Thymus (tissue), 14 donors: ENCODE measurements at places on chromosomes 5 and 9. TPM values are rescaled to one million over a fixed set of nuclear protein-coding genes. Genes with fewer than 3 reads are reported as not detected.

The WDR31 gene
- total RNA-seq = 0.76 TPM

The FBN2 gene
- total RNA-seq = 5.5 TPM

The RLN2 gene
- 5.2 TPM for total RNA-seq

The JAKMIP2 gene
- total RNA-seq = 10.3 TPM

The BHMT gene
- total RNA-seq = 0.14 TPM

- no peak for DNase-seq
- H3K4me3 ChIP-seq = no peak overlapping the region
- peaks cover 85% of the 10 kb centered on the region for H3K36me3 ChIP-seq
Observed at GRCh38 chr5:179772351-179772750, 21.4 kb upstream of the LTC4S start.

DNA sequence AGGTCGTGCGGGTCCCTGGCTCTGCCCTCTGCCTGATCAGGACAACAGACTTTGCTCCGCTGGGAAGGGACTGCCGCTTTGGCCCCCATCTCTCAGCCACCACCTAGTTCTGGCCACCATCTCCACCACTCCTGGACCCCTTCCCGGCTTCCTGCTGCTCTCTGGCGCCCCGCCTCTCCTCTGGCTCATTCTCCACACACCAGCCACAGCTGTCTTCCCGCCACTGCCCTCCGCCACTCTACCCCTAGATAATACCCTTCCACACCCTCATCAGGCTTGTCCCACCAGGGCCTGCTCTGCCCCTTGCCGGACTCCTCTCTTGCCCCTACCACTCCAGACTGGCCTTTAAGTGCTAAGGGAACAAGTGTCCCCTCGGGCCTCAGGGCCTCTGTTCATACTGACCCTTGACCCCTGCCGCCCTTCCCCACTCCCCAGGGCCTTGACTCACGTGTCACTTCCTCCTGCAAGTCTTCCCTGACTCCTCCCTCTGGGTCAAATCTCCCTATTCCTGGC is 3.0 kb upstream of the CDX1 start:
- H3K27me3 ChIP-seq = peaks cover 45% of the 10 kb centered on the region
- no peaks in the 10 kb centered on the region for H3K4me1 ChIP-seq
- H3K4me3 ChIP-seq = no peak overlapping the region
- no peak for DNase-seq
- no peaks in the 10 kb centered on the region for H3K36me3 ChIP-seq
- no peak overlapping the region for H3K27ac ChIP-seq

GRCh38 chr5:41747301-41747700 is 122.9 kb downstream of the OXCT1 start:
- DNase-seq = no peak
- no peaks in the 10 kb centered on the region for H3K4me1 ChIP-seq
- peaks cover 32% of the 10 kb centered on the region for H3K36me3 ChIP-seq
- no peak overlapping the region for H3K4me3 ChIP-seq
- no peaks in the 10 kb centered on the region for H3K27me3 ChIP-seq
- no peak overlapping the region for H3K27ac ChIP-seq

GRCh38 chr5:69212022-69212421 is 22.6 kb downstream of the CENPH start:
- no peaks in the 10 kb centered on the region for H3K36me3 ChIP-seq
- H3K27ac ChIP-seq = no peak overlapping the region
- no peaks in the 10 kb centered on the region for H3K27me3 ChIP-seq
- H3K4me3 ChIP-seq = no peak overlapping the region
- no peaks in the 10 kb centered on the region for H3K4me1 ChIP-seq

GRCh38 chr5:1503241-1504068 is 20.3 kb downstream of the LPCAT1 start:
- peaks cover 10% of the 10 kb centered on the region for H3K36me3 ChIP-seq
- H3K4me1 ChIP-seq = peaks cover 11% of the 10 kb centered on the region
- H3K27ac ChIP-seq = peak overlapping the region; percentile 56
- no peak overlapping the region for H3K4me3 ChIP-seq
- no peaks in the 10 kb centered on the region for H3K27me3 ChIP-seq
- DNase-seq = no peak

GRCh38 chr5:143405849-143406098 is 2.3 kb upstream of the NR3C1 start:
- H3K4me3 ChIP-seq = peak overlapping the region; percentile 68
- no peaks in the 10 kb centered on the region for H3K27me3 ChIP-seq

GRCh38 chr5:52469835-52470234 is 317.9 kb upstream of the ITGA1 start:
- no peak overlapping the region for H3K27ac ChIP-seq
- no peaks in the 10 kb centered on the region for H3K4me1 ChIP-seq
- DNase-seq = peak; percentile 27
- H3K27me3 ChIP-seq = no peaks in the 10 kb centered on the region
- H3K36me3 ChIP-seq = no peaks in the 10 kb centered on the region

DNA sequence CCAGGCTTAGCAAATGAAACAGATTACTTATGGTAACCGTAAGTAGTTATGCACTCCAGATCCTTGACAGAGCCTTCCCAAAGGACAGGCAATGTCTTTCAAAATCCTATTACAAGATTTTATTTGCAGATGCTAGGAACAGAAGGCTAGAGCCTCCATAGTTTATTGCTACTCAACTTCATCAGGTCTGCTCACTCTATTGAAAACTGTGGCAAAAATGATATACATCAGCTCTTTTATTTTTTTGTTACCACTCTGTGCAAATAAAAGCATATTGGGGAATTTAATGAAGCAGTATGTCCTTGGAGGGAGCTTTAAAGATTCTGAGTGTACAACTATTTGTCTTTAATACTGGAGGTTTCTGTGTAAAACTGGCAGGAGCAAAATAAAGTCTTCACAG is 46.5 kb downstream of the SLC44A1 start:
- H3K4me3 ChIP-seq = no peak overlapping the region
- no peaks in the 10 kb centered on the region for H3K27me3 ChIP-seq
- no peak for DNase-seq
- H3K27ac ChIP-seq = no peak overlapping the region

DNA sequence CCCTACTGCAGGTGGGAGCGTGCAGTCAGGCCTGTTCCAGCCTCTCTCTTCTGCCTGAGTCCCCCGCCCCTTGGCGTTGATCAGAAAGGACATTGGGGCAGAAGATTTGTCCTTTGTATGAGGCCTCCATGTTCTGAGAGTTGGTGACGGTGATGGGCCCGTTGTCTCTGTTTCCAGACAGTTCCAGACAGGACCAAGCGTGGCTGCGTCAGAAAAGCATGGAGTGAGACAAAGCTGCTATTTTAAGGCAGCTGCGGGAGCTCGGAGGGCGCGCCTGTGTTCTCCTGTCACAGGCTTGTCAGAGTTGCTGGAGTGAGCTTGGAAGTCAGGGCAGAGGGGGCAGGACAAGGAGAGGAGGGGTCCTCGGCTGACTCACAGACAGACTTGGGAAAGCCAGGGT is 32.1 kb upstream of the SH3PXD2B start:
- no peaks in the 10 kb centered on the region for H3K36me3 ChIP-seq
- H3K4me3 ChIP-seq = no peak overlapping the region
- no peak overlapping the region for H3K27ac ChIP-seq
- no peak for DNase-seq
- H3K4me1 ChIP-seq = no peaks in the 10 kb centered on the region
- H3K27me3 ChIP-seq = no peaks in the 10 kb centered on the region

GRCh38 chr9:117938086-117938485 is 233.9 kb downstream of the TLR4 start:
- no peak for DNase-seq
- no peak overlapping the region for H3K4me3 ChIP-seq
- H3K4me1 ChIP-seq = no peaks in the 10 kb centered on the region
- H3K27ac ChIP-seq = no peak overlapping the region

DNA sequence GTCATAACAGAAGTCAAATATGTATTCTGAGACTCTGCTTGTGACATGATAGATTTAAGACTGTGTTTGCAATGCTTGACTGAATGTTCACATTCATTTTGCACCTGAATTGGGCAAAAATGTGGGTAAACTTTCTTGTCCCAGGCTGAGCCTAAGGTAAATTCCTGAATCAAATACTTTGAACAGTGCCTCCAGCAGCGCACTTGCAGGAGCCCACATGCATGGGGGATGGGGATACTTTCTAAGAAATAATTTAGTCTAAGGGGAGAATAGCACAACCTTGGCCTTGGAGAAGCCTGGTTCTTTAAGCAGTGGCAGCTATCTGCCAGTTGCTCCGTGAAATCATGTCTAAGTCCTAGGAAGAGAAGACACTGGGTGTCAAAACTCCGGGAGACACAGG is 163.5 kb upstream of the EGFLAM start:
- H3K36me3 ChIP-seq = no peaks in the 10 kb centered on the region
- H3K27ac ChIP-seq = no peak overlapping the region
- no peak for DNase-seq
- H3K27me3 ChIP-seq = no peaks in the 10 kb centered on the region

- H3K27me3 ChIP-seq = no peaks in the 10 kb centered on the region
- DNase-seq = no peak
- no peaks in the 10 kb centered on the region for H3K4me1 ChIP-seq
- no peak overlapping the region for H3K27ac ChIP-seq
Observed at GRCh38 chr5:62771341-62771740, 192.7 kb downstream of the LRRC70 start.

DNA sequence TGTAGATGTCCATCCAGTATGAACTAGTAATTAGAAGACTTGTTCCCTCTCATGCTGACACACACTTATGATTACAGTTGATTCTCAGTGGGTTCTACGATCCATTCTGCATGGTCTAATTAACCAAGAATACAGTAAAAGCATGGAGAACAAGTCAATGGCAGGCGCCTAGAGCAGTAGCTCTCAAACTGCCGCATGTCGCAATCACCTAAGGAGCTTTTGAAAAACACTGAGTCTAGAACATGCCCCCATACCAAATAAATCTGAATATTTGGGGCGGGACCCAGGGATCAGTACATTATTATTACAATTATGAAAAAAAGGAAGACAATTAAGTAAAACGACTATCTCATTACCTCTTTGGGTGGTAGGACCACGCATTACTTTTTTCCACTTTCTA is 26.7 kb upstream of the CEP78 start:
- H3K27ac ChIP-seq = no peak overlapping the region
- H3K4me1 ChIP-seq = peaks cover 21% of the 10 kb centered on the region
- no peak overlapping the region for H3K4me3 ChIP-seq
- no peak for DNase-seq
- H3K36me3 ChIP-seq = no peaks in the 10 kb centered on the region
- H3K27me3 ChIP-seq = no peaks in the 10 kb centered on the region

DNA sequence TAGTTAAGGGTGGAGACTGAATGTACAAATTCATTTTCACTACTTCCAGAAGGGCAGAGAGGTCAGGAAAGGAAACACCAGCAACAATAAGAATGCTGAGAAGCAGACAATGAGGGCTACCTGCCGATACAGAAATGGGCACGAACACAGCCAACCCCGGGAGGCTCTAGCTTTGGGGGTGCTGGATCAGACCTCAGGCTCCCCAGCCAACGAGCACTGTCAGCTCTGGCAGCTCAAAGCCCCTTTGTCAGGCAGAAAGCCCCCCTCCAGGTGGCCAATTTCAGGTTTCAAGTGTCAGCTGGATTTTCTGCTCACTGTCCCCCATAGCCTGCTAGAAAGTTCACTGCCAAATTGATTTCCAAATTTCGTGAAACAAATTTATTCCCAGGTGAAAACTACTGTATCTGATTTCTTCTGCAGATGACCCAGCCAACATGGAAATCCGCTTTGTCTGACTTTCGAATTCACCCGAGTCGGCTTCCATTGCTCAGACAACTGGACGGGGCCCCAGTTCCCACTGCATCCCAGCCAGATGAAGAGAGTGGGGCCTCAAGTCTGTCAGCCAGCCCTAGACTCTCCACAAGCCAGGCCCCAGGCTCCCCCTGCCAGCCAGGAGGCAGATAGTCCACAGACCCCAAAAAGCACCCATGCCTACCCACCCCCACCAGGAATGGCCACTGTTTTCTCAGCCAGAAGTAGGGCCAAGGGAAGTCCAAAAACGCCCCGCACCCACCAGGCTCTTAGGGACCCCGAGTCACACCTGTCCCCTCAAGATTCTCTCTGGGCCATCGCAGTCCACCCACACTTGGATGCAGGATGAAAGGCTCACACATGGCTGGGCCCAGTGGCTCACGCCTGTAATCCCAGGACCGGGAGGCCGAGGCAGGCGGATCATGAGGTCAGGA is 96.5 kb upstream of the PHYKPL start:
- peaks cover 5% of the 10 kb centered on the region for H3K4me1 ChIP-seq
- no peaks in the 10 kb centered on the region for H3K27me3 ChIP-seq
- H3K4me3 ChIP-seq = no peak overlapping the region
- no peaks in the 10 kb centered on the region for H3K36me3 ChIP-seq
- DNase-seq = no peak

GRCh38 chr9:78811622-78812276 is 514.8 kb downstream of the PSAT1 start:
- H3K4me3 ChIP-seq = no peak overlapping the region
- no peaks in the 10 kb centered on the region for H3K27me3 ChIP-seq
- H3K4me1 ChIP-seq = no peaks in the 10 kb centered on the region
- H3K27ac ChIP-seq = no peak overlapping the region
- DNase-seq = no peak

DNA sequence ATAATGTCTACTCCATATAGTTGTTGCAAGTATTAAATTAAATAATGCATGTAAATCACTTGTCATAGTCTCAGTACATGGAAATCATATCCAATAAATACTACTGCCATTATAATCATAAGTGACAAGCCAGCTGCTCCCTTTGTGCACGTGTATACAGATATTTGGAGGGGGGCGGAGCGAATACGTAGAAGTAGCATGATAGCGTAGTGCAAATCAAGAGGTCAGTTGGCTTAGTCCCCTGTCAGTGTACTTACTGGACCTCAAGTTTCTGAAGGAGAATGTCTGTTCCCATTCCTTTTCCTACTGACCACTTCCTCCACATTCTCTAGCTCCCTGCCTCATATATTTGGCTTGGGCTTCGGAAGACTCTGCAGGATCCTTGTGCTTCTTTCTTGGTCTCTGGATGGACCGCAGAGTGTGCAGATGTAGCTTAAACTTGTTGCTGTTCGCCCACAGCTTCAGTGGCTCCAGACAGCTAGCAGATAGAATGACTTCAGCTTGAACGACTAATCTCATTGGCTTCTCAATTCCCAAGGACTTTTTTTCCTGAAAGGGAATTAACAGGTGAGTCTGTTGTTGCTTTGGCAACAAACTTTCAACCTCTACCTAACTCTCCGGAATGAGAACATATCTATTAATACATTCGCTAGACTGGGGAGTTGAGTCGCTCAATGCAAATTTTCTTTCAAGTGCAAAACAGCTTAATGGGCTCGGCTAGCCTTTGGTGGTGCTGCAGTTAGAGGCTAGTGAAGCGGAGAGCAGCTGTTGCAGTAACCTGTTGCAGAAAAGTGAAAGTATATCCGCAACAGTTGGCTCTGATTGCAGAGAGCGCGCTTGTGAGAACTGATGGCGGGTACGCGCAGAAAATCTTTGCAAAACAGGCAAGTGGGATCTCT is at the start of gene PCDHB1:
Gene PCDHB1, plus strand, starts transcription at position 753 of the 899 bp plus-strand sequence. Its CDS starts 97 bp downstream, at position 850.
- H3K27me3 ChIP-seq = no peaks in the 10 kb centered on the region
- H3K4me3 ChIP-seq = no peak within 1 kb of the TSS
- H3K36me3 ChIP-seq = no peaks in the 10 kb centered on the region
- no peaks in the 10 kb centered on the region for H3K4me1 ChIP-seq
